Stimulated activated CD8-positive, alpha-beta memory T cell treated with anti-CD3 and anti-CD28 coated beads, Interleukin-7, amount 100 ng/mL, for 4 hours (primary cell): ENCODE measurements at places on chromosomes 3 and 15.

DNA sequence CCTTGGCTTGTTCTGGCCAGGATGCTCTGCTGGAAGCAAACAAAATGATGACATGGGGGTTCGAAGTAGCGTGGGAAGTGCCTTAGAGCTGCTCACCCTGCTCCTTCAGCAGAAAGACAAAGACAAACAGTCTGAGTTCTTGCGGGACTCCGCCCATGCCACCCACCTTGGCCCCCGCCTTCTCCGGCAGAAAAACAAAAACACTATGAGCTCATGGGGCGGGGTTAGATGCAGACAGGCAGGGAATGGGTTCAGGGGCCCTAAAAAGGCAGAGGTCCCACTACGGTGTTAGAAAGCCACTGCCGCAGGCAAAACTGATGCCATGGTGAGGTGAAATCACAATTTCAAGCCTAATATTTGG lies 9.7 kb upstream of the NCKIPSD start:
- DNase-seq: no peak

DNA sequence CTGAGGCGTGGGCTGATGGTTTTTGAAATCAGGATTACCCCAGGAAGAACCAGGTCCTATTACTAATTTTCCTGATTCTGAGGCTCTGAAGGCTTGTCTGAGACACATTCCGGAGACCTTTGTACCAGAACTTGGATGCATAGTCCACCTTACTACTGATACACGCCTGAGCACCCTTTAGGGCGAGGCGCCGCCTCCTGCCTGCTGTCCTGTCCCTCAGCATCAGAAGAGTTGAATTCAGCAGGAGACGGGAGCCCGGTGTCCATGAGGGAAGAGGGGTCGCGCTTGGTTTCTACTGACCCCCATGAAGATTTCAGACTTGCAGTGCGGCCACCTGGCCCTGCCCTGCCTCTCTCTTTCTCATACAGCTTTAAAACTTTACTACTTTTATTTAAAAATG lies 49.9 kb downstream of the KLF13 start:
- DNase-seq: no peak

DNA sequence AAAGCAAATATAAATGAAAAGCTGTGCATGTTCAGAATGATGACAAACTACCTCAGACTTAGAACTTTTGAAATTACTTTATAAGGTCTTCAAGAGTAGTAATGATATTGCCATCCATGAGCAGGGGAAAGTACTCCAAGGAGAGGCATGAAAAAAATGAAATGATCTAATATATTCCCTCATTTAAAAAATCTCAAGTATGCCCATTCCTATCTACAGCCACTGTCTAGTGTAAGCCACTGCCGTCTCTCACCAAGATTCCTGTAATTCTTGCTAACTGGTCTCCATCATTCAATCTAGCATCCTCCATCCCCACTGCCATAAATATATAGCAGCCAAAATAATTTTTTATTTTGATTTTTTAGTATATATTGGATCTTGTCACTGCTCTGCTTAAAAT lies 258.8 kb downstream of the PLOD2 start:
- DNase-seq: no peak

DNA sequence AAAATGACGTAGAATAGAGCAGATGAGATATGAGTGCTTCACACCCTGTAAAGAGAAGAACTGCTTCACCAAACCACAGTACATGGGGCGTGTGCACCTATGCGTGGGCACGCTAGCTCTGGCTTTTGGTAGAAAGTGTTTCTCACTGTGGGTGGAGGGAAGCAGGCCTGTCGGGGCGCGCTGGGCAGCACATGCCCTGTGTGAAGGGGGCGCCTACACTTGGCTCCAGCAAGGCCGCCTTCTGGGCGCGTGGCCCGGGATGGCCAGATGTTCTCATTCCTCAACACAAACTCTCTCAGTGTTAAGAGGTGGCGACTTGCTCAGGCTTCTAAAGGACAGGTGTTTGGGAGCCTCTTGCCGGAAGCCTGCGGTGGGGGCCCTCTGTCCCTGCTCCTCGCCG lies 90.0 kb downstream of the FBLN2 start:
- no peak for DNase-seq

DNA sequence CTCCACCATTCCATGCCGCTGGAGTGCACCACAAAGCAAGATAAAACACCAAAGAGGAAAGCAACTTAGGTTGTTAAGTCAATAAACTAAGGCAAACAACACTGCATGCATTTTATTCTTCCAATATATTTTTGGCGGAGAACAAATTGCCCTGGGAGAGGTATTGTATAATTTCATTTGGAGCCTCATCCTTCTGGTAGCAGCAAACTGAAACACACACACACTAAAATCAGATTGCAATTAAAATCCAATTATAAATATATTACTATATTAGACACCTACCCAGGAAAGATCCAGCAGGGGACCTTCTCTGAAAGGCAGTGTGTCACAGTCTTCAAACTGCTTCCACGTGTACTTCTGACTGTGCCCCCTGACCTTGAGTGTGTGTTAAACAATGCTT lies 102.3 kb downstream of the RORA start:
- DNase-seq: no peak

- DNase-seq: no peak
These were observed 75.8 kb downstream of the LPP start for GRCh38 chr3:188229726-188230125.

- DNase-seq: no peak
These were observed 28.4 kb downstream of the OXSM start for GRCh38 chr3:25818335-25818734.

- no peak for DNase-seq
These were observed 362.8 kb downstream of the PTPRG start for GRCh38 chr3:61924090-61924735.

- no peak for DNase-seq
These were observed 2.9 kb upstream of the IL17RC start for GRCh38 chr3:9914011-9914410.

DNA sequence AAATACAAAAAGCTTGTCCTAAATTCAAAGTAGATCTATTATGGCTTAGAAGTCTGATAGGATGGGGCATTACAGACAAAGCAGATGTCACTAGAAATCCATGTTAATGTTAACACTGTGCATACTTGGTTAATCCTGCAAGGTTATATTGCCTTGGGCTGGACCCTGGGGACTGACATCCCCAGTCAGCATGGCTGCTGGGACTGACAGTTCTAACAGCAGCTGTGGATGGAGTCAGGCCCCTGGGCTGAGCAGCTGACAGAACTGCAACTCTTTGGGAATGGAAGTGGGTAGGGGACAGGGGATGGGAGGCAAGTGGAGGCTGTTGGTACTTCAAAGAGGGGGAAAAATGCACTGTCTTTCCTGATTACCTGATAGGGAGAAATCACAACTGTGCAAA lies 7.5 kb downstream of the P2RY1 start:
- no peak for DNase-seq
